NCI-H1092 (cell line): ENCODE measurements at places on chromosomes 7 and 10.
A peak's percentile ranks its signal among the peaks of the same experiment; 100 is the strongest.

GRCh38 chr7:40300146-40300670 is 165.4 kb downstream of the SUGCT start:
- no peak for DNase-seq

DNA sequence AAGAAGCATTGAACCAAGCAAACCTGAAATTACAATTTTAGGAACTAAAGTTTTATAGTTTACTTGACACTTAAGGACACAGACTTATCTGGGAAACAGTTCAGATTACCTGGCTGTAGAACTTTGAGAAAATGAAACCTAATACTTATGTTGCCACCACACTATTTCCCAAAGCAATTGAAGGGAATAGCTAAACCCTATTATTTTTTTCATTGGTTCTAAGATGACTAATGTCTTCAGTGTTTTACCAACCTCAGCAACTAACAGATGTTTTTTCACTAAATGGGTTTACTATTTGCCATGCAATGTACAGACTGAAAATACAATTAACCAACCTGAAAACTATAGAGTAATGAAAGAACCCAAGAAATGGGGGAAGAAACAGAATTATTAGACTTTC is 689.6 kb downstream of the SORCS1 start:
- no peak for DNase-seq

DNA sequence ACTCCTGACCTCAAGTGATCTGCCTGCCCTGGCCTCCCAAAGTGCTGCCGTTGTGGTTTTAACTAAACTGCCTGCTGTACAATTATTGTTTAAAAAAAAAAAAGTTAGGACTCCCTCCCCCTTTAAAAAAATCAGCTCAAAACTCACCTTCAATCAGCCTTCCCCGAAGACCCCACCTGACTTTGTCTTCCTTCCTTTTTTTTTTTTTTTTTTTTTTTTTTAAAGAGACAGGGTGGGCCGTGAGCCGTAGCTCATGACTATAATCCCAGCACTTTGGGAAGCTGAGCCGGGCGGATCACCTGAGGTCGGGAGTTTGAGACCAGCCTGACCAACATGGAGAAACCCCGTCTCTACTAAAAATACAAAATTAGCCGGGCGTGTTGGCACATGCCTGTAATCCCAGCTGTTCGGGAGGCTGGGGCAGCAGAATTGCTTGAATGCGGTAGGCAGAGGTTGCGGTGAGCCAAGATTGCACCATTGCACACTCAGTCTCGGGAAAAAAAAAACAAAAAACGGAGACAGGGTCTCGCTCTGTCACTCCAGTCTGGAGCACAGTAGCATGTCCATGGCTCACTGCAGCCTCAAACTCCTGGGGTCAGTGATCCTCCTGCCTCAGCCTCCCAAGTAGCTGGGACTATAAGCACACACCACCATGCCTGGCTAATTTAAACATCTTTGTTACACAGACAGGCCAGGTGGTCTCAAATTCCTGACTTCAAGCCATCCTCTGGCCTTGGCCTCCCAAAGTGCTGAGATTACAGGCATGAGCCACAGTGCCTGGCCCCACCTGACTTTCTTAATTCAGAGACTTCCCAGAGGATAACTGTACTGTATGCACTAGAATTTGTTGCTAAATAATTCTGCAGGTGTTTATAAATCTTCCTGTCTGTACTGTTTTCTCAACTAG is 3.2 kb downstream of the FIS1 start:
- DNase-seq, result no peak

- no peak for DNase-seq
These were observed 101.7 kb upstream of the KLF6 start for GRCh38 chr10:3886641-3887251.

DNA sequence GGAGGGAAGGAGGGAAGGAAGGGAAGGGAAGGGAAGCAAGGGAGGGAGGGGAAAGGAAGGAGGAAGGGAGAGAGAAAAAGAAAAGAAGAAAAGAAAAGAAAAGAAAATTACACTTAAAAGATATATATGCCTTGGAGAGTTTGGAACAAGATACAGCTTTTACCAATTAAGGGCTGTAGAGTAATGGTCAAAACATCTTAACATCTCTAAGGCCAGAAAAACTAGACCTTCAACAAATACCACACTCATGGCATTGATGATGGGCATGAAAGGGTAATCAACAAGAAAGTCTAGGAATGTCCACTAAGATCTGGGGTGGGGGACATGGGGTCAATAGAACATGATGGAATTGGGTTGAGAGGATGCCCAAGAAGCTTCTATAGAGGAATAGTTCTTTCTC is 74.5 kb downstream of the CREB3L2 start:
- no peak for DNase-seq

DNA sequence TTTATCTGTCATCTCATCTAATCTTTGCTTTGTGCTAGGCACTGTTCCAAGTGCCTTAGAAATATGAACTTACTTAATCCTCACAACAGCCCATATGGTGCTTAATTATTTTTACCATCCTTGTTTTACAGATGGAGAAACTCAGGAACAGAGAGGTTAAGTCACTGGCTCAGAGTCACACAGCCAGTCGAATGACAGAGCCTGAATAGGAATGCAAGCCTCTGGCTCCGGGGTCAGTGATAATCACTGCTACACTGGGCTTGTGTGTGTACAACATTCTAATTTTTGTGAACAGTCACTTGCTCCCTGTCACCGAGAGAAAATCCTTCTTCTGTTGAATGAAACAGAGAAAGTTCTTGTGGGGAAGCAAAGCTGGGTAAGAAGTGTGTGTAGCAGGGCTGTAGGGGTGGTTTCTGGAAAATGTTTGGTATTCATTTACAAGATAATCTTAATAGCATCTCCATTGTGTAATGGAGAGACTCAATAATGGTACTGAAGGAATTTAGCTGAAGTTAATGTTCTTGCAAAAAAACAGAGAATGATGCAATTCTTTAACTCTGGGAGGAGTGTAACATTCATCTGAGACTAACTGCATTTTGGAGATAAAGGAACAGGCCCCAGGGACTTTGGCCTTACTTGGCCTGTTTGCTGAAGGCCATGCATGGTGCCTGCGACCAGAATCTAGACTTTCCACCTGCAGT is 290.6 kb downstream of the FRMD4A start:
- DNase-seq, result no peak

DNA sequence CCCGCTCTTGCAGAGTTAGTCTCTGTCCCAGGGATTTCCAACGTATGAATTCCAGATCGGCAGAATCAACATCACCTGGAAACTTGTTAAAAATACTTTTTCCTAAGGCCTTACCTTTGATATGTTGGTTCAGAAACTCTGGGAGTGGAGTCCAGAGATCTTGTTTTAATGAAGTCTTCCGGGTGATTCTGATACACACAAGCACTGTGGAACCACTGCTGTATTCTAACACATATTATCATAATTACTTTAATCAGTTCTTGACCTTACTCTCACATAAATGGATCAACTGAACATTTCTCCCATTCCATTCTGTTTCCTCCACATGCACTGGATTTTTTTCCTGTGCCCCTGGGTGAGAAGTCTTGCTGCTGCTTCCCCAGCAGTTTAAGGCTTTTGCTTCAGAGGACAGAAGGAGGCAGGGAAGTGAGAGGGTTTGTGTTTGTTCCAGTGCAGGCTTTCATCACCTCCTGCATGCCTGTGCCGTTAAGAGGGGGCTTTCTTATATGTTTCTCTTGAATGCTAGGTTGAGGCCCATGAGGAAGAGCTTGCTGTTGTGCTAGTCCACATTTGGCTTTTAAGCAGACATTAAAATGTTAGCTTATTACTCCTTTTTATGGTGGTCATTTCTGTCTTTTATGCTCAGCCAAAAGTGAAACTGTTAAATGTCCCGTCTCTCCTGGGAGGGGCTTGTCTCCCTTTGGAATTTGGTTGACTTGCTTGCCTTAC is 32.4 kb downstream of the CCSER2 start:
- no peak for DNase-seq

DNA sequence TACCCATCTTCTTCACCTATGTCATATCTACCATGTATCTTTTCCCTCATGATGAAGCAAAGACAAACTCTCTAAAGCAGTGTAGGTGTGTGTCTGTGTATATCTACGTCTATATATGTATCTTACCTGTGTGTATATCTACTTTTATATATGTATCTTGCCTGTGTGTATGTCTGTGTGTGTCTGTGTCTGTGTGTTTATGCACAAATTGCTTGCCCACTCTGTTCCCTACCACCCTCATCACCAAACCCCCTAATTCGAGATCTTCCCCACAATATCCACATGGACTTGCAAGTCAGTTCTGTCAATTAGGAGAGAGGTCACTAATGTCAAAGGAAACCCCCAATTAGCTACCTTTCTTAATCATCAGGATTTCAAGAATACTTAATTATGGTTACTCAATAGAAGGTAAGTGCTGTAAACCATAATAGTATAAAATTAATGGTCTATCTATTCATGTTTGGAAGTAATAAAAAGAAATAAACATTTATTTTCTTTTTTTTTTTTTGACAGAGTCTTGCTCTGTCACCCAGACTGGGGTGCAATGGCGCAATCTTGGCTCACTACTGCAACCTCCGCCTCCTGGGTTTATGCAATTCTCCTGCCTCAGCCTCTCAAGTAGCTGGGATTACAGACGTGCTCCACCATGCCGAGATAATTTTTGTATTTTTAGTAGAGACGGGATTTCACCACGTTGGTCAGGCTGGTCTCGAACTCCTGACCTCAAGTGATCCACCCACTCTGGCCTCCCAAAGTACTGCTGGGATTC is 43.6 kb downstream of the ANKRD61 start:
- DNase-seq, result no peak

DNA sequence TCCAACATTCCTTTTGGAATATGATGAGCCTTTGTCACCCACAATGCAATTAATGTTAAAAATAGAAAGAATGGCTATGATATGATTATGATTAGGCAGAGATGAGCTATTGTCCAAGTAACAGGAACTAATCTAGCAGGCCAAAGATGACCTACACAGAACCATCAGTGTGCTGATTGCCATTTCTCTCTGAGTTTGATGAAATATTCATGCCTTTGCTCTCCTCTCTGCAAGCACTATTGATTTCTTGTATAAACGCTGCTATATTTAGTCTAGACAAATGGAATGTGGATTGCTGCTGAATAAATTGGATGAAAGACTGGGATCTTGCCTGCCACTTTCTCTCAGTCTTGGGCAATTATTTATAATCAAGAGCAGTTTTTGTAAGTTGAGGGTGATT is 85.4 kb downstream of the HDAC9 start:
- DNase-seq, result no peak

DNA sequence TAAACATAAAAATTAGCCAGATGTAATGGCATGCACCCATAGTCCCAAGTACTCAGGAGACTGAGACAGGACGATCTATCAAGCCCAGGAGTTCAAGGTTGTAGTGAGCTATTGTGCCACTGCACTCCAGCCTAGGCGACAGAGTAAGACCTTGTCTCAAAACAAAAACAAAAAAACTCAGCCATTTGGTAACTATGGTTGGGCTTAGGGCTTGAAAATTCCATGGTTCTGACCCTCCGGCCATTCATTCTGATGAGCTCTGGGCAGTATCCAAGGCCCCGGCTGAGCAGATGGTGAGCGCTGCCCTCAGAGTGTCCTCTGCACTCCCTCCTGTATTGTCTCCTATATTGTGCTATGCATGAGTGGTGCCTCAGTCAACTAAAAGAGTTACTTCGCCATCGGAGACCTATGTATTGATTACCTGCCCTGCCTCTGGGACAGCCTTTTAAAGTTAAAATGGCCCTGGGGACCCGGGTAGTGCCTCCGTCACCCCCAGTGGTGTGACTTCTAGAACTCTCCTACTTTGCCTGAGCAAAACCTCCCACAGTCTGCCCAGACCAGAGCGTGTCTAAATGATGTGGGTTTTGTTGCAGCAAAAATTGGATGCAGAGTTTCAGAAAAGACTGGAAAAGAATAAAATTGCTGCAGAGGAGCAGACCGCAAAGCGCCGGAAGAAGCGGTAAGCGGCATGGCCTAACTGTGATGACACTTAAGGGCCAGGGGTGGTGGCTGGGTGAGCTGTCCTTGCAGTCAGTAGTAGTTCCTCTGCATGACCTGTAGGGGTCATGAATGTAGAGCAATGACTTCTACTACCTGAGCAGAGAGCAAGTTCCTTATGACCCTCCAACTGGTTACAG is 8.1 kb downstream of the PRKRIP1 start:
- DNase-seq, result peak; percentile 17

GRCh38 chr7:27171325-27171636 is 2.8 kb downstream of the HOXA10 start:
- no peak for DNase-seq

- DNase-seq, result no peak
These were observed 27.7 kb upstream of the PRKAR1B start for GRCh38 chr7:754531-755412.

- DNase-seq, result peak; percentile 40
These were observed 70.4 kb upstream of the ITPRID1 start for GRCh38 chr7:31443457-31443856.

DNA sequence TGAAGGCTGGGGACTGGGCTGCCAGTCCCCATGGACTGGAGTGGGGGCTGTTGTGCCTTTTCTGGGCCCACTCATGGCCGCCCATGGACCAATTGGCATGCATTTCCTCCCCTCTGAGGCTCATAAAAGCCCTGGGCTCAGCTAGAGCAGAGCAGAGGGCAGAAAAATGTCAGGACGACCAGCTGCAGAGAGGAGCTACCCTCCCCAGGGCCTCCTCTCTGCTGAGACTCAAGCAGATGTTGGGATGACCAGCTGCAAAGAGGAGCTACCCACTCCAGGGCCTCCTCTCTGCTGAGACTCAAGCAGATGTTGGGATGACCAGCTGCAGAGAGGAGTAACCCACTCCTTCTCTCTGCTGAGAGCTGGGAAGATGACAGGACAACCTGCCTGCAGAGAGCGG is 20.3 kb upstream of the NUB1 start:
- no peak for DNase-seq

GRCh38 chr7:18354108-18355085 is 141.2 kb upstream of the HDAC9 start:
- DNase-seq, result no peak

GRCh38 chr7:531777-532176 is 12.1 kb upstream of the PDGFA start:
- no peak for DNase-seq
